T1000 (cell line): ENCODE measurements at places on chromosomes 12 and 14.

GRCh38 chr14:44170101-44170500 is 337.0 kb downstream of the FSCB start:
- no peak for DNase-seq

DNA sequence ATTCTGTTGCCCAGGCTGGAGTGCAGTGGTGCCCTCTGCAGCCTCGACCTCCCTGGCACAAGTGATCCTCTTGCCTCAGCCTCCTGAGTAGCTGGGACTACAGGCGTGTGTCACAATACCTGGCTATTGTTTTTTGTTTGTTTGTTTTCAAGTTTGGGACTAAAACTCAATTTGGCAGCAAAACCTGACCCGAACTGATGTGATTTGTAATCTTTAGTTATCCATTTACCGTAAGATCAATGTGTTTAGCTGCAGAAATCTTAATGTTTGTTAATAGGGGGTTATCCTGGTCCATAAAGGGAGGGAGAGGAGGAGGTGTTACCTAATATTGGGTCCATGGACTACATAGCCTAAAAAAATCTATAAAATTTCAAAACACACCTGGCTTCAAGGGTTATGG is 738 bp upstream of the C1S start:
- DNase-seq: no peak

- no peak for DNase-seq
Measured at GRCh38 chr12:81255456-81255855, 177.6 kb downstream of the ACSS3 start.

DNA sequence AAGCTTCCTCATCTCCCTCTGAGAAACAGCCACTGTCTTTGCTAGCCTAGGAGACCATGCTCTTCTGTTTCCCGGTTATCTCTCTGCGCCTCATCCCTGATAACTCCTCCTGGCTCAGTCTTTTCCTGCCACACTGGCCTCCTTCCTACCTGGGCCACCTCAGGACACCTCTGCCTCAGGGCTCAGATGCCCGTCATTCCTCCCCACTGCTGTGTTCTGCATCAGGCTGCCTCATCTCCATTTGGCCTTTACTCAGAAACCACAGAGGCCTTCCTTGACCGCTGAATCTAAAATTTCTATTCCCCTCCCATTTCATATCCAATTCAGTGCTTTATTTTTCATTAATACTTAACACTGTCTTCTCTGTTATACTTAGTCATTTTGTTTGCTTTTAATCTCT is 311.0 kb upstream of the RGS6 start:
- DNase-seq: no peak

GRCh38 chr12:52141306-52141705 is 50.5 kb downstream of the KRT80 start:
- no peak for DNase-seq

- DNase-seq: no peak
Measured at GRCh38 chr14:55884819-55885218, 233.4 kb upstream of the PELI2 start.

DNA sequence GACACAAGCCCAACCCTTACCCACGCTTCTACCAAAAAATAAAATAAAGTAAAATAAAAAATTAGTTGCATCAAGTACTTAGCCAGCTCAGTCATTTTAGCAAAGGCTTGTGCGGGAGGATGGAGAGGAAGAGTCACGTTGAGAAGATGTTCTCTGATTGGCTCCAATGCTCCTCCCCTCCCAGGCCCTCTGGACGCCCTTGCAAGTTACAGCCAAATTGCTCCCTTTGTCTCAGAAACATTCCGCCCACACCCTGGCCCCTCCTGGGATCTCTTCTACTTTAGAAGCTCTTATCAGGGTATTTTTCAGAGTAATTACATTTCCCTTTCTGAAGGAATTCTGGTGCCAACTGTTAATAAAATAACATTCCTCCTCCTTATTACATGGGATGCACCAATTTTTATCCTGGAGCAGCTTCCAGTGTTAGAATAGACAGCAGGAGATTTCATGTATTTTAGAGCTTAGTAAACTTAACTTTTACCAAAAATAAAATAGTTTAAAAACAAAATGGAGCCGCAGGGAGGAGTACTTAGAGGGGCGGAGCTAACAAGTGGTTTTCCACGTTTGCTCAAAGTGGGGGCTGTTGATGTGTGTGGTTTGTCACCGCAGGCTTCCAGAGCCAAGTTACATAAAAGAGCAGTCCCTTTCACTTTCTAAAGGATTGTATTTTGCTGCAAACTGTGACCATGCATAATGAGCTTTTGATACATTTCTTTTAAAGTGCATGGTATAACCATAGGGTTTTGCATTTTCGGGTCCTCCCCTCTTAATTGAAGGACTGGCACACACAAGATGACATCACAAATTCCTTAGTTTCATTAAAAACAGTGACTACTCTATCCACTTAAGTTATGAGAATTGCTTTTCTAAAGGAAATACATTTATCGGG is 71.7 kb upstream of the RAP1B start:
- no peak for DNase-seq

GRCh38 chr14:94700336-94700735 is 69.6 kb downstream of the GSC start:
- DNase-seq: no peak

DNA sequence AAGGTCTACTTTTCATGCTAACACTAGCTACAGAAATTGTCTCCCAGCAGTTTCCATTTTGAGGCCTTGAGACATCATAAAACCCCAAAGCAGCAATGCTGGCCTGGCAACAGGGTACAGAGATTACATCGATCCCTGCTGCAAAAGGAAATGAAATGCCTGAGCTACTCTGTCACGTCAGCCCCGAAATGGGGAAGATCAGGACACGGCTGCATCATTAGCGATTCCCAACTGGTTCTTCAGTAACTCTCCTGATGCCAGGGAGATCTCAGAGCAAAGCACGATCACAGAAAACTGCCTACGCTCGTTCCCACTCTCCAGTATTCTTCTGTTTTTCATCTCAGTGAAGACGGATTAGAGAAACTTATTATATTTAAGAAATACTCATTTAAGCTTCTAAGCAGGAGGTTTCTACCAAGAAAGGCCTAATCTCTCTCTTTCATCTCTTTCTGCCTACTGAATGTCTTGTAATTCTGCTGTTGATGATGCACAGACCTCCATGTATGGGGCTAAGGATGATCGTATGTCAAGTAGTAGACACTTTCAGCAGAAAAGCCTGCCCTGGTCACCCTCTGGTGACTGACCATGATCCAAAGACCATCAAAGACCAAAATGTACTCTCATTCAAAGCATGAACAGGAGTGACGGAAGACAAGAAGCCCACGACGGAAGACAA is 168.5 kb downstream of the RIMBP2 start:
- no peak for DNase-seq

- DNase-seq: no peak
Measured at GRCh38 chr12:11949738-11950411, 120.9 kb upstream of the BCL2L14 start.

- DNase-seq: no peak
Measured at GRCh38 chr14:104724407-104724980, 465 bp downstream of the ADSS1 start.

DNA sequence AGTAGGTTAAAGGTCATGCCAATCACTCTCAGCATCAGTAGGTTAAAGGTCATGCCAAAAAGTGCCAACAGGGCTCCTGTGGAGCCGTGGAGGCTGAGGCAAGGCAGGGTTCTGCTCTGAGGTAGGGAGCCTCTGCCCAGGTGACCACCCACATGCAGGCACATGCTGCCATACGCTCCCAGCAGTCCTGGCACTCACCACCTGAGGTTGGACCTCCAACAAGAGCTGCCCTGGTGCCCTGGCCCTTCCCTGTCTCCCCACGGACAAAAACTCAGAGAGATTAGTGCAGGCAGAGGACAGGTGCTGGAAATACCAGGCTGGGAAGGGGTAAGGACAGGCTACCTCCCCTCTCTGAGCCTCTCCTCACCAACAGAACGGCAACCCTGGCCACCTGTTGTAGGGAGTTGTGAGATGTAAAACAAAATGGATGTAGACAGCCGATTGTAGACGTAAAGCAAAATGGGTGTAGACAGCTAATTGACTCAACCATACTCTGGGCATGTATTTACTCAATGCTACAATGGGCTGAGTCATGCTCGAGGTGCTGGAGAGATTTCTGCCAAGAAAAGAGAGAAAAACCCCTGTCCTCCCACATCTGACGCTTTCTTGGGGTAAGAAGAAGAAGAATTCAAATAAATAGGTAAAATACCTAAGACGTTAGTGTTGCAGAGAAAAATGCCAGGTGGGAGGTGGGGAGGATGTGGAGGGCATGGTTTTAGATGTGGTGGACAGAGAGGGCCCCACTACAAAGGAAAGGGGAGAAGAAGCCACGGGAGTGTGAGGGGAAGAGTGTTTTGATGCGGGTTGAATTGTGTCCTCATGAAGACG is 32.4 kb downstream of the LTBP2 start:
- no peak for DNase-seq

GRCh38 chr12:109539508-109539907 is 33.8 kb downstream of the MMAB start:
- DNase-seq: no peak

GRCh38 chr12:69094606-69095216 is 144.7 kb upstream of the CPSF6 start:
- DNase-seq: no peak

GRCh38 chr12:90075685-90076084 is 367.0 kb upstream of the ATP2B1 start:
- no peak for DNase-seq
